Panc1 (cell line): ENCODE measurements at places on chromosomes 3 and 15. TPM values are rescaled to one million over a fixed set of nuclear protein-coding genes. Genes with fewer than 3 reads are reported as not detected.

Gene NR2E3
- 0.98 TPM for total RNA-seq

DNA sequence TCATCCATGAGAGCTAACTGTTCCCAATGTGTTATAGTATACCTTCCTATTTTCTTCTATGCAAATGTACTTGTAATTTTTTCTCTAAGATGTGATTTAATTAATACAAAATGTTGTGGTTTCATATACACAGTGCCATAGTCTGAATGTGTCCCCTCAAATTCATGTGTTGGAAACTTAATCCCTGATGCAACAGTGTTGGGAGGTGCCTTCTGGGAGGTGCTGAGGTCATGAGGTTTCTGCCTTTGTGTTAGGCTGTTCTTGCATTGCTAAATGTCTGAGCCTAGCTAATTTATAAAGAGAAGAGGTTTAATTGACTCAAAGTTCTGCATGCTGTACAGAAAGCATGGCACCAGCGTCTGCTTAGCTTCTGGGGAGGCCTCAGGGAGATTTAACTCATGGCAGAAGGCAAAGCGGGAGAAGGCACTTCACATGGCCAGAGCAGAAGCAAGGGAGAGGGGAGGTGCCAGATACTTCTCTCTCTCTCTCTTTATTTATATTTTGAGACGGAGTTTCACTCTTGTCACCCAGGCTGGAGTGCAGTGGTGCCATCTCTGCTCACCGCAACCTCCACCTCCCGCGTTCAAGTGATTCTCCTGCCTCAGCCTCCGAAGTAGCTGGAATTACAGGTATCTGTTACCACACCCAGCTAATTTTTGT is 34.7 kb upstream of the BNIP2 start:
- no peak for DNase-seq

Gene OIP5
- total RNA-seq: 26.7 TPM

Gene DIPK2A
- 14.3 TPM for total RNA-seq

DNA sequence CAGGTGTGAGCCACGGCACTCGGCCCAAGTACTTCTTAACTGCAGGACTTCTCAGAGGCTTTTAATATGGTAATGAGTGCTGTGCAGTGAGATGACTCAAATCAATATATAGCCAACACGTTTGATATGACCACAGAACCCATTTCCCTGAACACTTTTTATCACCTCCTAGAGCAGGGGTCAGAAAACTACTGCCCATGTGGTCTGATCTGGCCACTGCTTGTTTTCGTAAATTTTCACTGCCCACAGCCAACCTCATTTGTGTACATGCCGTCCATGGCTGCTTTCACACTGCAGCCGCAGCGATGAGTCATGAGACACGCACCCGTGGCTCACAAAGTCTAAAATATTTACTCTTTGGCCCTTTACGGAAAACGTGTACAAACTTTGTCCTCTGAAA is 179.2 kb downstream of the RORA start:
- no peak for DNase-seq

DNA sequence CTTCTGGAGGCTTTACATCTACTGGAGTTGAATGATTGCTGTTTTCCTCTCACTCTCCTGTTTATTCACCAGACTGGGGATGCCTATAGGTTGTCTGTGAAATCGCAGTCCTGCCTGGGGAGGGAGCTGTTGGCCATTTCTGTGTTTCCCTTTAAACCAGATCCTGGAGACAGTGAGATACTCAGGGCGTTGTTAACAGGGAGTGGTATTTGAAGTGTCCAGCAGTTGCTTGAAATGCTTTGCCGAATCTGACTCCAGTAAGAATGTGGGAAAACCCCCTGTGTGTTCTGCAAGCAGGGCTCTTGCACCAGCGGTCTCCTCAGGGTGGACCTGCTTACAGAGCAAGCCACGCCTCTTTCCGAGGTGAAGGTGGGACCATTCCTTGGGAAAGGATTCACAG is 4.3 kb upstream of the LRRK1 start:
- DNase-seq: no peak
